Bone marrow (tissue), 2 donors: ENCODE measurements at places on chromosomes 7 and 10.

- no peak for DNase-seq
These were observed 876 bp upstream of the PIK3AP1 start for GRCh38 chr10:96721207-96721572.

DNA sequence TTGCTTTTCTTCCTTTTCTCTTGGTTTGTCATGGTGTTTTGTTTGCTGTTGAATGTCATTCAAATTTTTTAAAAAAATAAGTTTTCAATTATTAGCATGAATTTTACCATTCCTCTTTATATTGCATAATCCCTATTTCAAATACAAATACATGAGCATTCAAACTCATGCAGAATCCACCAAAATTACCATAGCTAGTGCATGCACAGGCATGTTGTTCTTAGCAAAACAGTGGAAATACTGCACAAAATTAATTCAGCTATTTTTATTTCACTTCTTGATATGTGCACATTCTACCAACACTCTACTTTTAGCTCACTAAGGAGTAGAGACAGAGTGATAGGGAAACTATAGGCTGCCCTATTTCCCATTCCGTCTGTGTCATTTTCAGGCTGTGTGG lies 670.1 kb upstream of the LRRN3 start:
- no peak for DNase-seq

DNA sequence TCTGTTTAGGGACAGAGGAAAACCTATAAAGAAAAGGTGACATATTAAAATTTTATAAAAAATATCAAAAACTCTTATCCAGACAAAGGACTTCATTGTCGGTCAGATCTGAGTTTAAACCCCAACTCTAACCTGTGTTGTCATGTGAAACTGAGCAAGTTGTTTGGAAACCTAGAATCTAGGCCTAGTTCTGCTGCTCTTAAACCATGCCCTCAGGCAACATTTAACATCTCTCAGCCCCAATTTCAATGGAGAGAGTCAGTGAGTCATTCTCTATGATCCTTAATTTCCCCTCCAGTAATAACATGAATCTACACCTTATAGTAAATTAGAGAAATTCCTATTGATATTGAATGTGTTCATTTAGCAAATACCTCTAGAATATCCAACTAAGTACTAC lies 192.3 kb downstream of the IMMP2L start:
- no peak for DNase-seq

DNA sequence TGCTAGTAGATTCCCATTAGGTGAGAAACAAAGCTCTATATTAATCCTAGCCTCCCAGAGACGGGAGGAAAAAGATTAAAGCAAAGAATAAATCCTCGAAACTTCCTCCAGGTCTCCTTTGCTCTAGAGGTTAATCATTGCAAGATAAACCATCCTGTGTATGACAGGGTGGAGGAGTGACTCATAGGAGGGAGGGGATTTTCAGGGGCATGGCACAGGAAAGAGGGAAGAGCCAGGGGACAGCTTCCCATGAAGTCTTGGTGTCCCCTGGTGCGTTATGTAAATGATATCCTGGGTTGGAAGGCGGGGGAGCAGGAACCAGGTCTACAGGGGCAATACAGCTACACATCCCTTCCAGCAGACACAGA lies 780 bp downstream of the CYP3A5 start:
- no peak for DNase-seq

GRCh38 chr10:35501923-35502322 lies 103.2 kb upstream of the GJD4 start:
- no peak for DNase-seq

DNA sequence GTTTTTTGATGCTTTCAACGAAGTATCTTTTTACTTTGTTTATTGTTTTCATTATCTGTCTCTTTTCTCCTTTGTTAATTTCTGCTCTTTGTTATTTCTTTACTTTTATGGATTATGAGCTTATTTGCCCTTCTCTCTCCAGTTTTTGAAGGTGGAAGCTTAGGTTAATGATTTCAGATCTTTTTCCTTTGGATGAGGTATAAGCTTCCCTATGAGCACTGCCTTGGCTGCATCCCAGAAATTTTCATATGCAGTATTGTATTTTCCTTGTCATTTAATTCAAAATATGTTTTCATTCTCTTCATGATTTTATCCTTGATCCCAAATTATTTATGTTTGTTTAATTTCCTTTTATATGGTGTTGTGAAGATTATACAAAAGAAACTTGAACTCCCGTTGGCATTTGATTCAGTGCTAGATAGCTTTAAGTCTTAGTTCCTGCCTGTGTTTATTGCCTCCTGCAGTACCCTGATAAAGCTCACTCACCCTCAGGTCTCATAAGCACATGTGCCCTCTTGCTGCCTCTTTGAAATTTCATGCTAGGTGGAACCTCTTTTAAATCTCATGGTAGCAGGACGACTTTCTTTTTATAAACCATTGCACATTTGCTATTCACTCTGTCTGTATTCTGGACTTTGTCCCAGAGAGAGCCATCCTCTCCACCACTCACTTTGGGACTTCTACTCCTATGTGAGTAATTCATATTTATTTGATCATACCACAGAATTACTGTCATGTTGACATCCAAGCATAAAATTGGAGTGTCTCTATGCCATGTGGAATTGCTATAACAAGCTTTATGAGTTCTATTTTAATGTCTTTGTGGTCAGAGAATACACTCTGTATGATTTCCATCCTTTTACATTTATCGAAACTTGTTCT lies 23.0 kb upstream of the CEP41 start:
- peak; percentile 34 for DNase-seq

GRCh38 chr7:128383776-128384175 lies 22.3 kb upstream of the PRRT4 start:
- no peak for DNase-seq
